ENCODE measurements at places on chromosomes 6 and 20.

- no peak for DNase-seq
Measured at GRCh38 chr6:45667300-45667699, 289.6 kb upstream of the SUPT3H start.

GRCh38 chr6:169521825-169522224, 180.0 kb downstream of the WDR27 start:
- no peak for DNase-seq

GRCh38 chr6:130152908-130153510, 69.7 kb downstream of the SAMD3 start:
- no peak for DNase-seq

DNA sequence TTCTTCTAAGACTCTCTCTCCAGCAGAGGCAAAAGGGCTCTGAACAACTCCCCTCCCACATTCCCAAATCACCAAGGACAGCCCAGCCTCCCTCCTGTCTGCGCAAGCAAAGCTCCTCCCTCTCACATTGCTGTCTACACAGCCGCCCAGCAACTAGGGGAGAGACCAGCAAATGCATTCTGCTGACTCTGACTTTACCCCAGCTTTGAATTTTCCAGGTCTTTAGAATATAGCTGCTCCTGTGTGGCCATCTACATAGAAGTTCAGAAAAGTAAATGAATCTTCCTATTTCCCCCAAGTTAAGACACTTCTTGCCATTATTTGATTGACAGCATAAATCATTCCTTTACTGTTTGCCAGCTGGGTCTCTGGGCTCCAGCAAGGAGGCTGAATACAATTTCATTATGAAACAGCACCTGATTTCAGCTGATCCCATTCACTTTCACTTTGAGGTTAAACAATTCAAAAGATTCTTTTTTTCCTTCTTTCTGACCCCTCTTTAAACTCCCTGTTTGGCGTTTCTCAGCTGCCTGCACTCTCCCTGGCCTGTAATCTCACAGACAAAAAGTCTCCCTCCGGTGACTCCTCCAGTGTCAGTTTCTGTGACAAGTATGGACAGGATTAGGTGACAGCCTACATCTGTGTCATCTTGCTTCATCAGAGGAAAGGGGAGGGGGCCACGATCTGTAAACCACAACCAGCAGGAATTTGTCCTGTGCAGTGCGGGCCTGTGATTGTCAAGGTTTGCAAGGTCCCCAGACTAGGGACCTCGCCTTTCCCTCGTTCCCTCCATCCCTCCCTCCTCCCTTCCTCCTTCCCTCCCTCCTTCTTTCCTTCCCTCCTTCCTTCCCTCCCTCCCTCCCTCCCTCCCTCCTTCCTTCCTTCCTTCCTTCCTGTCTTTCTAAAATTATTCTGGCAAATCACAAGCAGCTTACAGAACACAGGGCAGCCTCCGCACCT, 205.6 kb upstream of the RIN2 start:
- DNase-seq, result peak; percentile 66

DNA sequence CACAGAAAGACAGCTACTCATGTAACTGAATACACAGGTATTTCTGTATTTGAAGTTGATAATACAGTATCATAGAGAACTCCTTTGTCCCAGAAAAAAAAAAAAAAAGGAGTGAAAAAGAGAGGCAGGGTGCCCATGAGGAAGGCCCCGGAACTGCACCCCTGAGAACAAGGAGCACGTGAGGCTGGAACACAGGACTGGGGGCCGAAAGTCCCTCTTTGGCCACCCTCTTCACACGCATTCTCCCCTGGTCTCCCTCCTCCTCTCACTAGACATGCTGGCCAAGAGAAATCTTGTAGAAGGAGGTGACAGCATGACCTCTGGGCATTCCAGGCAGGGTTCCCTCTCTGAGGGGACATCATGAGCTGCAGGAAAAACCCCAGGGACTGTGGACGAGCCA, 62.7 kb upstream of the TRAF3IP2 start:
- no peak for DNase-seq

DNA sequence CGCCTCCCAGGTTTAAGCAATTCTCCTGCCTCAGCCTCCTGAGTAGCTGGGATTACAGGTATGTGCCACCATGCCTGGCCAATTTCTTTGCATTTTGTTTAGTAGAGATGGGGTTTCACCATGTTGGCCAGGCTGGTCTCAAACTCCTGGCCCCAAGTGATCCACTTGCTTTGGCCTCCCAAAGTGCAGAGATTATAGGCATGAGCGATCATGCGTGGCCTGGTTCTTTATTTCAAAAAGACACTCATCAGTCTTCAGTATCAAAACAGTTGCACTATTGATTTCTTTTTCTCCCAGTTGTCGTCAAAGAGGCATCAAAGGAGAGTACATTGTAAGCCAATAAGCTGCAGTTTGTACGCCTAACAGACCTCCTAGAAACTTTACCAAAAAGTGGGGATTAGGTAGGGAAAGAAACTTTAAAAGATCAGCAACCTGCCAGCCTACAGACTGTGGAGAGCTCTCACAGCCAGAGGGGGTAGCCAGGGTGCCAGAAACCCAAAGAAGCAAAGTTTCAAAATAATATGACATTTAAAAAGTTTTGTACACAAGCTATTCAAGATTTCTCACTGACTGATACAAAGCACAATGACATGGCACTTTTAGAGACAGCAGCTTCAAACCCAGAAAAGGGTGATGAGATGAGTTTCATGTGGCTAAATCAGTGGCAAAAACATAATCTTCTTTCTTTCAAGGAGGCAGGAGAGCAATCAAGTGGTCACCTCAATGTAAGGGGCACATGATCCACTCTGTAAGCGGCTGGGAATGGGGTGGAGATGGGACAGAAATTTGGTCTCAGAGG, 83.0 kb upstream of the RALY start:
- DNase-seq, result no peak

DNA sequence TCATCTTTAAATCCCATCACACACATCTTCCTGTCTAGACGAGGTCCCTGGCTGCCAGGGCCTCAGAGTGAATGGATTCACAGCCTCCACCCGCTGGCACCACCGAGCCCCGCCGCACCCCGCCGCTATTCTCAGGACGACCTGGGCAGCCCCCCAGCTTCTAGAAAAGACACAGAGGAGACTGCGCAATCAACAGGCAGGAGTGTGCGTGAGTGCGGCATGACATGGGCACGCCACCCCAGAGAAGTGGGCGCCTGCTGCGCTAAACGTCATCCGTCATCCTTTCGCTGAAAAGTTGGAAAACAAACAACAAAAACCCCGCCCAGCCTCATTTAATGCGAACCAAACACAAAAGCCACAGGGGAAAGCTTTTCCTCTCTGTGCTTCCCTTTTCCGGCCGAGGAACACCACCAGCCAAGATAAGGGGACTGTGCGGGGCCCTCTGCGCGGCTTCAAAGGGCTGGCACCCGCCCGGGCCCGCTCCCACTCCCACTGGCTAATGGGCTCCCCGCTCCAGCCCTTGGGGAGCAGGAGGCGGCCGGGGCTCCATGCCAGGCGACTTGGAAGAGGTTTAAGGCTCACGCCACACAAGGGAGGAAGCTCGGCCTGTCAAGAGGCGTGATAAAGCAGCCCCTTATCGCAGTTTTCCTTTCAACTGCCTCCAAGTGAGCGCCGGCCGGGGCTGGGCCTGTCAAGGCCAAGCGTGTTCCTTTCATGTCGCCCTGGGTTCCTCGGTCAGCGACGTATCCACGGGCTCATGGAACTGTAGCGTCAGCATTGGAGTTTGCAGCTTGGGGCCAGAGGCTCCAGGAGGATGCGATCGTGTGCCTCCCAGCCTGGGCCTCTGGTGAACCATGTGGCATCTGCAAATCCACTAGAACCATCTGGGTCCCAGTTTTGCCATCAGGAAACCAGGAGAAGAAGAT, 50.1 kb downstream of the NFATC2 start:
- no peak for DNase-seq

GRCh38 chr6:24936641-24937317, 1.0 kb upstream of the RIPOR2 start:
- DNase-seq, result no peak

GRCh38 chr20:41533537-41534136, 84.5 kb downstream of the CHD6 start:
- peak; percentile 71 for DNase-seq

- DNase-seq, result no peak
Measured at GRCh38 chr20:21053002-21053762, 53.0 kb downstream of the LINC00237 start.

GRCh38 chr20:57603120-57603519, 17.1 kb downstream of the ZBP1 start:
- DNase-seq, result no peak

- no peak for DNase-seq
Measured at GRCh38 chr6:30155520-30156261, 5.3 kb downstream of the TRIM10 start.

GRCh38 chr6:34182751-34183531, 37.1 kb upstream of the GRM4 start:
- DNase-seq, result no peak

All from T47D (cell line).